ENCODE measurements at places on chromosomes 1 and 21.

- no peak for DNase-seq
Measured at GRCh38 chr1:218742467-218743262, 397.5 kb downstream of the TGFB2 start.

GRCh38 chr1:23159963-23160877 lies 8.4 kb downstream of the LUZP1 start:
- no peak for DNase-seq

DNA sequence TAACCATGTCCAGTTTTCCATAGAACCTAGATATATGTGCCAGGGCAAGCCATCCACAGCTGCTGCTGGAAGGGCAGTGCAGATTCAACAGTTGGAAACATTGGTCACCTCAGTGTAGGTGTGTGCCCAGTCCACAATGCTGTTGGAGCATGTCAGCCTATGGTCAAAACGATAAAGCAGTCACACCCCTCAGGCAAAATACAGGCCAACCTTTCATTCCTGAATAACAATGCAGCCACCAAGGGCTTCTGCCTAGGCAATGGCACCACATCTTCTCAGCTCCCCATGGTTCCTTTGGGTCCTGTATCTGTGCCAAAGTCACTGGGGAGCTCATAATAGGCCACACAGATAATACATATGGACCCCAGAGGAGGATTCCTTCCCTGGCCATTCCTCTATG lies 15.1 kb upstream of the TBX19 start:
- DNase-seq, result no peak

DNA sequence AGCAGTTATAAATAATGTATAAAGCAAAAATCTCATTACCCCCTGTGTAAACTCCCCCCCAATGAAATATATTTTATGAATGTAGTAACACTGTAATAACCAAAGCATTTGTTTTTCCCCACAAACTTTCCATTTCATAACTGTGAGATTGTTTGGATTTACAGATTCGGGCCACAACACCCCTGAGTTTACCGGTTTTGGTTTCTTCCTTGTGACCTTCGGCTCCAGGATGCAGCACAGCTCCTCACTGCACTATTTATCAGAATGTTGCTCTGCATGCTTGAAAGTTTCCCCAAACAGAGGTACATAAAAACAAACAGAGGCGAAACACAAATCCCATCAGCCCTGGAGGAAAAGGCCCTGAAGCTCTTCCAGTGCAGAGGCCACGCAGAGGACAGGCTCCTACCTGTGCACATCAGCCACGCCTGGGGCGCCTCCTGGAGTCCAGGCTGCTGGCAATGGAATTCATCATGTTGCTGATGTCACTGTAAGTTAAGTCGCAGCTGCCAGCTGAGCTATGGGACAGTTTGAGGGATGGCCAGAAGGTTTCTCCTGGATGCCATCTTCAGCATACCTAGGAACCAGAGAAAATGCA lies 122.0 kb downstream of the LMO4 start:
- DNase-seq, result no peak

DNA sequence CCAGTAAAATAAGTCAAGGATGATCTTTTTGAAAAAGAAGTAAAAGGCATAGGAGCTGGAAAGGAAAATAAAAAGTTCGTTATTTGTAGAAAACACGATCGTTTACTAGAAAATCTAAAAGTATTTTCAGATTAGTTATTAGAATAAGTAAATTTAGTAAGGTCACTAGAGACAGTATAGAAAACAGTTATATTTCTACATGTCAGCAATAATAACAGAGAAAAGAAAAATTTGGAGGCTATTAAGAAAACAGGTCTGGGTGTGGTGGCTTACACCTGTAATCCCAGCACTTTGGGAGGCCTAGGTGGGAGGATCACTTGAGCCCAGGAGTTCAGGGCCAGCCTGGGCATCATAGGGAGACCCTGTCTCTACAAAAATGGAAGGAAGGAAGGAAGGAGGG lies 181.3 kb downstream of the VPS13D start:
- DNase-seq, result no peak

GRCh38 chr1:193705554-193705981 lies 519.2 kb upstream of the B3GALT2 start:
- DNase-seq, result no peak

GRCh38 chr21:27372381-27372780 lies 405.5 kb upstream of the ADAMTS5 start:
- no peak for DNase-seq

Data from effector memory CD8-positive, alpha-beta T cell (primary cell).